ENCODE measurements at places on chromosomes 5 and 9.
A peak's percentile ranks its signal among the peaks of the same experiment; 100 is the strongest.

DNA sequence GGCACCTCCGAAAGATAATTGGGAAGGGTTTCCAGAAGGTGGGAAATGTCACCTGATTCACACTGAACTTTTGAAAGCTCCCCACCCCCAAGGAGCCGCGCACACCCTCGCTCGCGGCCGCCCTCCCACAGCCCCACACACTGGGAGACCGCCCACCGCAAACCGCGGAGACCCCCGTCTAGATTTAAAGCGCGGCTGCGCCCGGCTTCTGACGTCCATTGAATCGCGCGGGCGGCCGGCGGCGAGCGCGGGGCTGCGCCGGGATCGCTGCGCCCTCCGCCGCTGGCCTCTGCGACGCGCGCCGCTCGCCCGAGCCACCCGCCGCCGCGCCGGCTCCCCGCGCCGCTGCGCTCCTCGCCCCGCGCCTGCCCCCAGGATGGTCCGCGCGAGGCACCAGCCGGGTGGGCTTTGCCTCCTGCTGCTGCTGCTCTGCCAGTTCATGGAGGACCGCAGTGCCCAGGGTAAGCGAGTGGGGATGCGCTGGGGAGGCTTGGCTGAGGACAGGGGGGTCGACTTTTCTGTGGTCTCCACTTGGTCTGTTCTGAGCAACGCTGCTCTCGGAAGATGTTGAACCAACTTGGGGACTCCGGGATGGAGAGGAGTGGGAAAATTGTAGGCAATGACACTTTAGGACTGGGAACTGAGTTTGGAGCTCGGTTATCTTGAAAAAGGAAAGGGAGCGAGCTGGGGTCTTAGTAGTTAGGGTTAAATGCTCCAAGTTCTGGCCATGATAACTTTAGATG is at the start of gene FST:
FST (plus strand) TSS at position 214 of the 743 bp plus-strand sequence; CDS start at position 377, 163 bp downstream.
- DNase-seq = no peak

GRCh38 chr9:134456756-134457305 is 130.6 kb downstream of the RXRA start:
- no peak for DNase-seq

GRCh38 chr9:131635285-131635684 is 90.0 kb downstream of the PRRT1B start:
- peak; percentile 32 for DNase-seq

GRCh38 chr9:94770334-94770733 is 43.8 kb downstream of the AOPEP start:
- no peak for DNase-seq

DNA sequence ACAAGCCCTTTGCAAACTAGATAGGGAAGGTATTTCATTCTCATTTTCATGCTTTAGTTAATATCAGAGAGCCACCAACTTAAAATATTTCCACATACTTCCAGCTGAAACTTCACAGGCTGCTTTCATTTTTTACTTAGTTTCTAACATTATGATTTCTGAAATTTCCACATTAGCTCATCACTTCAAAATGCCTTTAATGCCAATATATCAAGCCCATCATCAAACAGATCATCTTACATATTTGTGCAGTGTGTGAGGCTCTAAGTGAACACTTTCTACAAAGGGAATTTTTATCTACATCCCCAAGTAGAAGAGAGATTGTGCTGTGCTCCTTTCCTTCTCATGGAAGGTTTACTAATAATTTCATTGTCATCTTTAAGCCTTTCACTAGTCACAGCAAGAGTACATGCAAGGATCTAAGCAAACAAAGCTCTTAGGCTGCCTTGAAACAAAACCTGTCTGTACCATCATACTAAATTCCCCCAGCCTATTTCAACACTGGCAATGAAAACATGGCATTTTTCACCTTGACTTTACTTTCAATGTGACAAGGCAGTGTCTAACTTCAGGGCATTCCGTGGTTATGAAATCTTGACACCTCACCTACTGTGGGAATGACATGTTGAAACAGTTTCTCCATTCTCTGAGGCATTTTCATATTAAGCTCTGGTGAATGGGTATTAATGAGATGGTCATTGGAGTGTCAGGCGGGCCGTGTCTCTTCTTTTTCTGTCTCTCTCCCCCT is 45.4 kb downstream of the PPP2R2B start:
- DNase-seq = no peak

- DNase-seq = no peak
Measured at GRCh38 chr5:151140686-151141459, 16.7 kb downstream of the ANXA6 start.

DNA sequence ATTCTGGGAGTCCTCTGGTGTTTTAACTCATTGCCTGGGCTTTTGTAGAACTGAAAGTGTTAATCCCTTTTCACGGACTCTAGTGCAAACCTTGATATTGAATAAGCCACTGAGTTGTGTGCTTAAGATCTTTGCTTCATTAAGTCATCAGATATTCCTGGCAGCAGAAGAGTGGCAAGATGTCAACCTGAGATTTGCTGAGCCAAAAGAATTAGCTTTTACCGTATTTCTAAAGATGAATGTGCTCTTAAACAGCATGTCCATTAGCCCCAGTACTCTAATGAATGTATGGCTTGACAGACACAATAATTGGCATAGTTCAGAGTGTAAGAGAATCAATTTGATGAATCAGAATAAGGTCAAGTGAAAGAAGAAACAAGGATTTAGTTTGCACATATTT is 87.2 kb upstream of the CDH6 start:
- DNase-seq = no peak

- DNase-seq = no peak
Measured at GRCh38 chr5:152864447-152864846, 459.4 kb upstream of the NMUR2 start.

- no peak for DNase-seq
Measured at GRCh38 chr9:93648181-93648580, 71.8 kb downstream of the PHF2 start.

GRCh38 chr9:79583952-79584654 is 12.3 kb downstream of the TLE4 start:
- DNase-seq = no peak

- no peak for DNase-seq
Measured at GRCh38 chr9:78035383-78035993, 3.9 kb upstream of the GNAQ start.

GRCh38 chr5:115520191-115520590 is 24.4 kb downstream of the FEM1C start:
- no peak for DNase-seq

DNA sequence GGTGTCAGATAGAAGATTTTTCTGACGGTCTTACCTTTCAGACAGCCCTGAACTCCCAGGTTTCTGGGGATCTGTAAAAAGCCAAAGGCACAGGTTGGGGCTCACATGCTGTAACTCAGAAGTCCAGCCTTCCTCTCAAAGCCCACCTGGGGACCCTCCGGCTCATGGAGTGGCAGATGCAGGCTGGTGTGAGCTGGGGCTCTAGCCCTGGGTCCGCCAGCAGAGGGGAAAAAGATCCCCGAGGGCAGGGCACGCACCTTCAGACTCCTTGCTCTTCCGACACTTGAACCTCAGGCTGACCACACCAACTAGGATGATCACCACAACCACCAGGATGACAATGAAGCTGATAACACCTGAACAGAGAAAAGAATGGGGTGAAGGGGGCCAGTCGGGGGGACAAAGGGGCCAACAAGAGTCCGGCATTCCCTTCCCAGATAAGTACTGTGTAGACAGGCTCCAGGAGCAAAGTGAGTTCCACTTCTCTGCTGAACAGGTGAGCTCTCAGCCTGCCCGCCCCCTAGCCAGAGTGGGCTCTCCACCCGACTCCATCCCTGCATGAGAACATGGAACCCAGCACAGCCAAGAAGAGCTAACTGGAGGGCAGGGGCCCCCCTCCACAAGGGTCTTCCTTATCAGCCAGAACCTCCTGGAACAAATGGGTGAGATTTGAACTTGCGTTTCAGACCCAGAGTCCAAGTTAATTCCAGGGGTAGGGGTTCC is 7.8 kb downstream of the ECSCR start:
- DNase-seq = no peak

DNA sequence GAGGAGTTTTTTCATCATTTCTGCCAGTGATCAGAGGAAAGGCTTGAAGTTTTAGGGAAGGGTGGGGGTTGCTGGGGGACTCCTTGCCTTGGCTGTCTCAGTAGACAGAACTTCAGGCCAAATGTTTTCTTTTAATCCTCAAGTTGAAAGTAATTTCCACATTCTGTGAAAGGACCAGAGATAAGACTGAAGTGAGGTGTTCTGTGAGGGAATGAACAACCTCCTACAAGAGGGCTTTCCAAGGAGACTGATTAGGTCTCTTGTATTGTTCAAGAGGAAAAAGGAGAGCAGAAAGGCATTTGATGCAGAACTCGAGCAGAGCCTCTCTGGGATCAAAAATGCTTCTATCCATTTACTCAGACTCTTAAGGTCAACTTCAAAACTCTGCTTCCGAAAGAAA is 282.1 kb upstream of the ATP10B start:
- DNase-seq = no peak

DNA sequence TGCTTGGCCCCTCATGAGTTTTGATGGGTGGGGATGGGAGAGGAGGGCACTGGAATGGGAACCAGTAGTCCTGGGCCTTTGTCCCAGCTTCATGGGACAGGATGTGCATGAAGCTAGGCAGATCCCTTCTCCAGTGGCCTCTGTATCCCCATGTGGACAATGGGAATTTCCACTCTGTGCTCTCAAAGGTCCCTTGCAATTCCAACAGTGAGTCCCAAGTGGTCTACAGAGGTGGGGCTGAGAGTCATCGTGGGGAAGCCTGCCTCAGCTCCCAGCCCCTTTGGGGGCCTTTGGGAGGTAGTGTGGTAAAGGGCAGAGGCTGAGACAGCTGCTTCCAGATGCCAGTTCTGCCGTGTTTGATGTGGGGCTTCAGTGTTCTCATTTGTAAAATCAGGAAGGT is 1.9 kb upstream of the PHYHD1 start:
- no peak for DNase-seq

DNA sequence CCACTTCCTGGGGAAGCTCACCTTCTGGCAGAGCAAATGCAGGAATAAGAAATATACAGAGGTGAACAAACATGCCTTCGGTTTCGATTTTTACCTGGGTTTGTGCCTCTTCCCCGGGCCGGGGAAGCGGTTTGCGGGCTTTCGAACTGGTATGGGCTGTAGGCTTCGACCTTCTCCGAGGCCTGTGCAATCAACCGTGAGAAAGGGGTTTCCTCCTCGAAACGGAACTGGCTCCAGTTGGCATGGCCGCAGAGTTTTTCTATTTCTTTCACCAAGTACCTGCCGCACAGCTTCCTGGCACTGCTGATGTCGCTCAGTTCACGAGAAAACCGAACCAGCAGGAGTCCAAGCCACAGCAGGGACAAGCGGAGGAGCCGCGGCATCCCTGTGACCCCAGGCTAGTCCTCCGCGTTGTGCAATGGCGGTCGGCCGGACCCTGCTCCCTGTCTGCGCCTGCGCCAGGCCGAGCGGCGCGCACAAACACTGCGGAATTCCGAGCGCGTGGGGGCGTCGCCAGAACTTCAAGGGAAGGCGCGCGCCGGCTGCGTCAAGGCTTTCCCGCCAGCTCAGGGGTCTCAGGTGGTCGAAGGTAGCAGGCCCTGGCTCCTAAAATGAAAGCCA is at the start of gene INSL6:
INSL6 (minus strand) TSS at position 420 of the 621 bp plus-strand sequence; CDS start at position 383, 37 bp downstream.
- no peak for DNase-seq

- DNase-seq = no peak
Measured at GRCh38 chr9:103992938-103993579, 101.0 kb upstream of the SMC2 start.

DNA sequence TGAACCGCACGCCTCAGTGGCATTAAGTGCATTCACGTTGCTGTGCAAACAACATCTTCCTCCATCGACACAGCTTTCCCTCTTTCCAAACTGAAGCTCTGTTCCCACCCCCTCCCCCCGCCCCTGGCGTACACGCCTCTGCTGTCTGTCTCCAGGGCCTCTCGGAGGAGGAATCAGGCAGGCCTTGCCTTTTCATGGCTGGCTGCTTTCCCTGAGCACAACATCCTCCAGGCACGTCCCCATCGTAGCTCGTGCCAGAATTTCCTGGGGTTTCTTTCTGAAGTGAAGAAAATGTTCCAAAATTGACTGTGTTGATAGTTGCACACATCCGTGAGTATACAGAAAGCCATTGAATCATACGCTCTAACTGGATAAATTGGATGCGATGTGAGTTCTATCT is 22.3 kb upstream of the TMEM250 start:
- DNase-seq = no peak

DNA sequence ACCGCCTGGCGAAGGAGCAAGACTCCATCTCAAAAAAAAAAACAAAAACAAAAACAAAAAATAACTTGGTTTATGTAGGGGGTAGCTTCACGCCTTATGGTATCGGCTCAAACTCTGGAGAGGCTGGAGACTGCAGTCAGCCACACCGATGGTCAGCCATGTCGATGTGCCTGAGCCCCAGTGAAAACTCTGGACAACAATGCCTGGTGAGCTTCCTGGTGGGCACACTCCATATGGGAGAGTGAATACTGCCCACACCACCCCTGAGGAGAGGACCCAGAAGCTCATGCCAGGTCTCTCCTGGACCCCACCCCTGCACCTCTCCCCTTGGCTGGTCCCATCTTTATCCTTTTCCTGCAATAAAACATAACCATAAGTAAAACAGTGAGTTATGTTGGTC is 19.6 kb downstream of the IPPK start:
- no peak for DNase-seq

- no peak for DNase-seq
Measured at GRCh38 chr9:133355881-133356357, 368 bp downstream of the SURF1 start.

- DNase-seq = no peak
Measured at GRCh38 chr9:114722081-114722621, 40.2 kb upstream of the TEX48 start.

DNA sequence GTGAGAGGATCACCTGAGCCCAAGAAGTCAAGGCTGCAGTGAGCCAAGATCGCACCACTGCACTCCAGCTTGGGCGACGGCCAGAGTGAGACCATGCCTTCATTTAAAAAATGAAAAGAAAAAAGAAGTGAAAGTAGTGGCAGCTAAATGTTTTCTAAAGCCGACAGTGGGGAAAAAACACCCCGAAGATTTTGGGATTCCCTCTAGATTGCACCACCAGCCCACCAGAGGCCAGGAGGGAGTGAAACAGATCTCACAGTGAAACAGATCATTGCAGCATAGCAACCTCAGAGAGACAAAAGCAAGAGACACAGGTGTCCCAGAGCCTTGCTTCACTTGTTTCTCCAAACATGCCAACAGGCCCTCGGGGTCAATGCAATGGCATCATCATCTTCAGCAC is 156.8 kb downstream of the PAX5 start:
- DNase-seq = no peak

DNA sequence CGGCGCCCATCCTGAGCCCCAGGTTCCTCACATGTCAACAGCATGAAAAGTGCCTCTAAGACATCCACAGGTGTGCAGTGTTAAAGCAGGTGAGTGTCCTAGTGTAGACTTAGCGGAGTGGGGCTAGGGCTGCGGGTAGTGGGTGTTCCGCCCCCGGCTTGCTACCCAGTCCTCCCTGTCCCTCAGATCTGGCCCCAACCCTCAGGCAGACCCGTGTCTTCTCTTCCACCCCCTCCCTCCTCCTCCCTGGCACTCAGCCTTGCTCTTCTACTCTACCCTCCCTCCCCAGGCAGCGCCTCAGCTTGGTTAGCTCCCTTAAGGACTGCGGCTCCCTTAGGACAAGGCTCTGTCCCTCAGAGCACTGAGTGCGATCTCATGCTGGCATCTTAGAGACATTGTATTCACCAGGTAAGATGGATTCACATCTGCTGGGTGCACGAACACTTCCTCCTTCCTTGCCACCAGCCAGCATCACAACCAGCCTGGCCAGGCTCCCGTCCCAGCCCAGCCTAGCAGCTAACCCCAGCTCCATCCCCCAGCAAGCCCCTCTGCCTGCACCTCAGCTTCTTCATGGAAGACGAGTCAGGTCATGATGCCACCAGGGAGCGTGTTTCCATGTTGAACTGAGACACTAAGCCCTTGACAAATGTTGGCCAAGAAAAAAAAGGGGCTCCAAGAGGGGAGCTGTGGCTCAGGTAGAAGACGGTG is 46.8 kb downstream of the NSUN2 start:
- no peak for DNase-seq

GRCh38 chr5:155738616-155739015 is 588.3 kb upstream of the SGCD start:
- no peak for DNase-seq
